AG09309 (cell line): ENCODE measurements at places on chromosomes 13 and 19.

DNA sequence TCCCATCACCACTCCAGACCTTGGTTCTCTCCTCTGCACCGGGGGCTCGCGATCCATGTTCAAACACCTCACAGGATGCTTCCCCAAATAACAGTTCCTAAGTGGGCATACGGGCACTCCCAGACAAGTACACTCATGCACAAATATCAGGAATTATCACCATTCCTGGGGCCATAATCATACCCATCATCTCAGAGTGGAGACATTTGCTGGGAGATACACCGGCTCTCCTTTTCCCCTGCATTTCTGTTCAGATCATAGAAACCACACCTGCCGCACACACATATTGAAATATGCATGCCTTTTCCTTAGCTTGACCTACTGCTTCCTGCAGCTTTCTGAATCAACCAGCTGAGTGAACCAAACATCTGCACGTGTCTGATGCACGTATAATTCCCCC, 33.9 kb upstream of the MBNL2 start:
- no peak for DNase-seq

GRCh38 chr13:83125791-83126190, 756.5 kb downstream of the SLITRK1 start:
- no peak for DNase-seq

DNA sequence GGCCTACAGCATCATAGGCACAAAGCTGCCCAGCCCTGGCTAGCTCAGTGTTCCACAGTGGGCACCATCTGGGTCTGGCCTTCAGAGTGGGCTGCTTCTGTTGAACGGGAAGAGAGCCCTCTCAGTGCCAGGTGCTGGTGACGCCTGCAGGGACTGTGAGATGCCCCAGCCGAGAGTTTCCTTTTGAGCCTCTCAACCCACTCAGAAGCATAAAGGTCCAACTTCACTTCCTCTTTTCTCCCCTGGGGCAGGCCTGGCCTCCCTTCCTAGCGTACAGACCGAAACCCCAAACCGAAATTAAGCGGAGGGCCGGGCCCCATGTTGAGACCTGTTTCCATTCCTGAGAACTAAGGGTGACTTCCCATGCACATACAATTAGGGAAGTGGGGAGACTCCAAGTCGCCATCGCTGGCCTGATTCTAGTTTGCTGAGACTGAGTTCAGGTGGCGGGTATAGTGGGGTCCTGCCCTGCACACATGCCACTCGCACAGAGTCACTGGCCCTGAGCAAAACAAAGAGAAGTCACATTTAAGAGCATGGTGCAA, 6.9 kb downstream of the RAB8A start:
- no peak for DNase-seq

- DNase-seq = no peak
Measured at GRCh38 chr19:32767951-32768679, 48.5 kb downstream of the TDRD12 start.

DNA sequence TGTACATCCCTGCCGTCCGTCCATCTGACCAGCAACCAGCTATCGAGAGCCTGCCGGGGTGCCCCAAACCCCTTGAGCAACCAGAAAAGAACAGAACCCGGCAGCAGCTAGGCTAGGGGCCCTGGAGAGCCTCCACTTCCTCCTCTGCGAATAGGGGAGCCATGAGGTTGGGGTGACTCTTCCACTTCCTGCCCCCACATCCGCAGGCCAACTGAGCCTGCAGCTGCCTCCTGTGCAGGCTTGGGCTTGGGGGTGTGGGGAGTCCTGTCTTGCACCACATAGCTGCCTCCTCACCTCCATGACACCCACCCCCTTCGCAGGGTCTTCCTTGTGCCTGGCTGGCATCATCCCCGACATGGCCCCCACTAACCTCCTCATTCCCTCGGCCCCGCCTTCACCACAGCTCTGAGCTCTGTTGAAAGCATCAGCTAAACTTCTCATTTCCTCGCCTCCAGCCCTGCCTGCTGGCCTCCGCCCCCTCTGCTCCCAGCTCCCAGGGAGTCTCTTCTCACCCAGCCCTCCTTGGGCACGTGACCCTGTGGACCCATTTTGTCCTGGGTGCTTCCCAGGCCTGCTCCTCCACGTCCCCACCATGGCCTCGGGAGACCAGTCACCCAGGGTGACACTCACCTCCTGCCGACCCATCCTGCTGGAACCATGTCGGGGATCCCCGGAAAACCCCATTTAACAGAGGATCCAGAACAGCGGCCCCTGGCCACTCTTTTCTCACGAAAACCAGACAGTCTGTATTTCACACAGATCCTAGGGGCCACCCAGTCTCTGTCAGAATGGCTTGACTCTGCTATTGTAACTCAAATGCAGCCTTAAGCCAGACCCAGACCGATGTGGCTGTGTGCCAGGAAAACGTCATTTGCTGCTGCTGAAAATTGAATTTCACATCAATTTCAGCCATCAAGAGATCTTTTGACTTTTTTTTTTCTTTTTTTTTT, 50.4 kb downstream of the MYO9B start:
- DNase-seq = no peak

- DNase-seq = no peak
Measured at GRCh38 chr13:24630851-24631620, 49.2 kb upstream of the ATP12A start.

DNA sequence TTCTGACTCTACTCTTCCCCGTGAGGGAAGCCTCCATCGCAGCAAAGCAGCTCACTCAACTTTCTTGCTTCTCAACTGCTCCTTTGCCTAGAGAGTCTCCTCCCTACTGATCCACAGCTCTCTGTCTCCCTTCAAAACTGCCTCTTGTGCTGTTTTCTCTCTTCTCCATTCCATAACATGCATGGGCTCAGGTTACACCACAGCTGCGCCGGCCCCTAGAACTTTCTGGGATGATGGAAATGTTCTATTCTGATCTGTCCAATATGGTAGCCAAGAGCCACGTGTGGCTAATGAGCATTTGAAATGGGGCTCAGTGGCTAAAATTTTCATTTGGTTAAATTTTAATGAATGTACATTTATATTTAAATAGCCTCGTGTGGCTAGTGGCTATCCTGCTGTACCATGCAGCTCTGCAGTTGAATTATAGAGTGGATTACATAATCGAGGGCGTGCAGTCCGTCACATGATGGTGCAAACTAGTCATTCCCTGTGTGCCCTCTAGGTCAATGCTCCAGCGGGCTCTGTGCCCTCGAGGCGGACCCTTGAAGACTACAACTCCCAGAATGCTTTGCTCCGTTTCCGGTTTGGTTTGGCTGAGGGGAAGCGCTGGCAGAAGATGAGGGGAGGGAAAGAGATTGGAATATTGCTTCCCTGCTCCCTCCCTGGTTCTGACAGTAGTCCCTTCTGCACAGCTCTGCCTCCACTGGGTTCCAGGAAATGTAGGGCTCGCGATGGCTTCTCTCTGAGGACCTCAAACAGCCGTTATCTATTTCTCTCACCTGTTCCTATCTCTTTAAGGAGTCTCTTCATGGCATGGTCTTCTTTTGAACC, 109.8 kb downstream of the CACNA1A start:
- DNase-seq = peak; percentile 35

DNA sequence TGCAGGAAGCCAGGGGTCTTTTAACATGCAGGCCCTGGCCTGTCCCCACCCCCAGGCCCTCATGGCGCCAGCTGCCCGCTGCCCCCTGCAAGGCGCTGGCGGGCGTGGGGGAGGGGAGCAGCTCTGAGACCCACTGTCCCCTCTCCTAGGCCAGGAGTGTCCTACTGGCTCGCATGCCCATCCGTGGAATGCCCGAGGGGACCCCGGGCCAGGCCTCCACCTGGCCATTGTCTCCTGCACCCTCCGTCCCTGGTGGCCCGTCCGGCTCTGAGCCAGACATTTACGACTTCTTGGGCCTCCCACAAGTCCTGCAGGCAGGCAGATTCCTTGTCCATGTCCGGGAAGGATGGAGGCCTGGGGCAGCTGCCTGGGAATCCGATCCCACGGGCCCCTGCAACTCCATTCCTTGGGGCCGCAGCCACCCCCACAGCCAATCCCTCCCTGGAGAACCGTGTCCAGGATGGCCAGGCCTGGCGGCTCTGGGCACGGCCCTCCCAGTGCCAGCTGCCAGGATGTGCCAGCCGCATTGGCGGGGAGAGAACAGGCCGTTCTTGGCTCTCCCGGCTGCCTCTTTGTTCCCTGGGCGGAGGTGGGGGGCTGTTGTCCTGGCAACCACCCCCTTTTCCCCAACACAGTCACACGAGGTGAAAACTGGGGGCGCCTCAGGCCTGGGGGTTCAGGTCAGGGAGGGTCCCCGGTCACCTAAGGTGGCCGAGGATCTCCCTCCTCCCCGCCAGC, 10.5 kb upstream of the PLIN3 start:
- DNase-seq = no peak

- DNase-seq = no peak
Measured at GRCh38 chr13:41897126-41897525, 63.8 kb downstream of the VWA8 start.

DNA sequence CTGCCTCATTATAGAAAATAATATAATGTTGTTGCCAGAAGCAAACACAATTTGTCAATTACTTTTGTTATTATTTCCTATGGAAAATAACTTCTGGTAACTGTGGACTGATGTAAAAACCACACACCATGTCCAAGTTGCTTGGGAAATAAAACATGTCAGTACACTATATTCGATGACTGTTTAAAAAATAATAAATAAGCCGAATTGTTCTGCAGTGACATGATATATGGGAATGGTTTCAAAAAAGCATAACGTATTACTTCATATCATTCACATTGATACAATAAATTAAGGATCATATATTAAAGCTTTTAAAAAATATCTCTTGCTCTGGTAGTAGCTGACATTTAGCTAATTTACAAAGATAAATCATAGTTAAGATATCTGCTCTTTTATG, 2062.1 kb downstream of the PCDH9 start:
- no peak for DNase-seq
